D341Med (cell line): ENCODE measurements at places on chromosomes 7 and 10.

GRCh38 chr10:92756201-92757065 lies 66.7 kb downstream of the HHEX start:
- no peak for DNase-seq

- DNase-seq, result no peak
These were observed 82.0 kb downstream of the GRK5 start for GRCh38 chr10:119289227-119289920.

DNA sequence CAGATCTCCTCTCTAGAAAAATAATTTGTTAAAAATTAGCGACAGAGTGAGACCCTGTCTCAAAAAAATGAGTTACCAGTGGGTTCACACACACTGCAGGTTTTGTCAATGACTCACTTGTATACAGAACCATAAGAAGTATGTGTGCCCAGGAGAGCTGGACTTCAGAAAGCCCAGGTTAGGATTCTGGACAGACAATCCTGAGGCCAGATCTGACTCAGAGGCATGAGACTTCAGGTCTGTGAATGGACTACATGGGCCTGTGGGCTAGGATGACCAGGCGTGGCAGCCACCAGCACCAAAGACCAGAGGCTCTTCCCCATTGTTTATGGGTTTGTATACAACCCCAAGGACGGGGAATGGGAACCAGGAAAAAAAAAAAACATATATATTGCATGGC lies 9.3 kb upstream of the ZNF438 start:
- no peak for DNase-seq

DNA sequence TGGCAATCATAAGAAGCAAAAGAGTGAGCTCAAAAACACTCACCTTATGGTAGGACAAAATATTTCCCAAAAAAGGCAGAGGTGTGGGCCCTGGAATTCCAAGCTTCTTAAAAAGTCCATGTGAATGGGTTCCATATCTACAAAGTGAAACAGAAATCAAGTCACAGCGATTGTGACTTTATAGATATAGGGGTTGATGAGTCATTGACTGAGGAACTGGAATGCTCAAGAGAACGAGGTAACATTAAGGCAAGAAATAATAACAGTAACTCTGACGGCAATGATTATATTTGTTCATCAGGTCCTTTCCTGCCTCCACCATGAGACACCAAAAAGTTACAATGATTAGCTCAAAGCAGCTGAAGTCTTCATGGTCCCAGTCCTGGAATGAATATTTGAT lies 4.0 kb downstream of the CYP3A4 start:
- no peak for DNase-seq

- DNase-seq, result no peak
These were observed 245.9 kb downstream of the SKAP2 start for GRCh38 chr7:26618449-26618848.
